ENCODE measurements at places on chromosomes 11 and 22.
A peak's percentile ranks its signal among the peaks of the same experiment; 100 is the strongest.

GRCh38 chr22:36395915-36396314 is 8.1 kb upstream of the MYH9 start:
- no peak for DNase-seq

DNA sequence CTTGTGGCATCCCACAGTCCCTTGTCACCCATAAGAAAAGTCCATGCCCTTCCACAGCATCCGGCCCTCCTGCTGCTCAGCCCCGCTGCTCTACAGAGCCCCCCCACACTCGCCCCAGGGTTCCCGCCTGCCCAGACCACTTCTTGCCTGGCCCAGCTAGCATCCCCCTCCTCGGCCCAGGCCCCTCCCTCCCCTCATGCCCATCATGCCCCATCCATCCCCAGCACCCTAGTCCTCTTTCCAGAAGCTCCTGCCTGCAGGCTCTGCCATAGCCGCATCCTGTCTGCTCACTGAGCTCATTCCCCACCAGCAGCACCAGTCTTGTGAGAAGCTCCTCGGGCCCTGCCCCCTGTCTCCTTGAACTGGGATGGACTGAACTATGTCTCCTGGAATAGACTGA is 54.4 kb downstream of the LINC01488 start:
- no peak for DNase-seq

- DNase-seq, result no peak
Measured at GRCh38 chr11:45615182-45615792, 50.1 kb downstream of the CHST1 start.

- DNase-seq, result peak; percentile 65
Measured at GRCh38 chr22:18085188-18085587, 7.4 kb downstream of the PEX26 start.

- DNase-seq, result no peak
Measured at GRCh38 chr11:75474878-75475766, 42.1 kb upstream of the KLHL35 start.

DNA sequence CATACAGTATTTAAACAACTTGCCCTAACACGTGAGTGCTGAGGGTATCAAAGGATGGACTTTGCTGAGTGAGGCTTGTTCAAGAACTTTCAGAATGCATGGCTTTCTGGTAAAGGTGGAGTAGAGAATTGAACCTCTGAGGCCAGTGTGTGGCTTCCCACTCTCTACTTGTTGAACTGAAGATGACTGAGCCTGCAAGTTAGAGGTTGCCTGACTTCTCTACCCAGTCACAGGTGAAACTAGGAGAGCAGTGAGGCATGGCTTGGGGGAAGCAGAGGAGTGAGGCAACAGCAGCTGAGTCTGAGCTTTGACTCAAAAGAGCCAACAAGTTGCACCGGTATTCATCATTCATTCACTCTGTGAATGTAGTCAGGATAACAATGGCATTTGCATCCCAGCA is 256.4 kb upstream of the SESN3 start:
- no peak for DNase-seq

DNA sequence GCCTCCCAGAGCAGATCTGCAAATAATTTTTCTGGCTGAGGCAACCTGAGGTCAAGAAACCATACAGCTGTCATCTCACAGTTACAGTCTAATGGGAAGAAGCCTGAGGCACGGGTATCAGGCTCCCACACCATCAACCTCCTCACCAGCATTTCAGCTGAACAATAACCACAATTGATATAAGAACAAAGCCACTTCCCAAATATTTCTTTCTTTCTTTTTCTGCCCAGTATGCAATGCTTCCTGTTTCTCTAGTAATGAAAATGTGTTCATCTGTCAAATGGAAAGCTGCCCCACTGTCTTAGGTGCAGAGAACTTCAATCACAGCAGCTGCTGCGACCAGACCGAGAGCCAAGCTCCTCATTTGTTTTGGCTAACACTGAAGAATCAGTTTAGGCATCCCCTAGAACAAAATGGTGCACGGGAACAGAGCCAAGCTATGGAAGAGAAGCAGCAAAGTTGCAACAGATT is 108.4 kb downstream of the BLID start:
- DNase-seq, result no peak

DNA sequence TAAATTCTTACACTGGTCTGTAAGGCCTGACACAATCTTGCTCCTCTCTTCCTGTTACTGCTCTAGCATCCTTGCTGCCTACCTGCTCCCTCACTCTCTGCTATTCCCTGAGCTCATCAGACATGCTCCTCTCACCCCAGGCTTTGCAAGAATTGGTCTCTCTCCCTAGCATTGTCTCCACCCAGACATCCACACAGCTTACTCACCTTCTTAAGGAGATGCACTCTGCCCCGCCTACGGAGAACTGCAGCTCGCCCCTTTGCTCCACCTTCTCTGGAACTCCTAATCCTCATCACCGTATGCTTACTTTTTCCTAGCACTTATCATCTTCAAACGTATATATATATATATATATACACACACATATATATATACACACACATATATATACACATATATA is 23.3 kb upstream of the TMPRSS5 start:
- no peak for DNase-seq

DNA sequence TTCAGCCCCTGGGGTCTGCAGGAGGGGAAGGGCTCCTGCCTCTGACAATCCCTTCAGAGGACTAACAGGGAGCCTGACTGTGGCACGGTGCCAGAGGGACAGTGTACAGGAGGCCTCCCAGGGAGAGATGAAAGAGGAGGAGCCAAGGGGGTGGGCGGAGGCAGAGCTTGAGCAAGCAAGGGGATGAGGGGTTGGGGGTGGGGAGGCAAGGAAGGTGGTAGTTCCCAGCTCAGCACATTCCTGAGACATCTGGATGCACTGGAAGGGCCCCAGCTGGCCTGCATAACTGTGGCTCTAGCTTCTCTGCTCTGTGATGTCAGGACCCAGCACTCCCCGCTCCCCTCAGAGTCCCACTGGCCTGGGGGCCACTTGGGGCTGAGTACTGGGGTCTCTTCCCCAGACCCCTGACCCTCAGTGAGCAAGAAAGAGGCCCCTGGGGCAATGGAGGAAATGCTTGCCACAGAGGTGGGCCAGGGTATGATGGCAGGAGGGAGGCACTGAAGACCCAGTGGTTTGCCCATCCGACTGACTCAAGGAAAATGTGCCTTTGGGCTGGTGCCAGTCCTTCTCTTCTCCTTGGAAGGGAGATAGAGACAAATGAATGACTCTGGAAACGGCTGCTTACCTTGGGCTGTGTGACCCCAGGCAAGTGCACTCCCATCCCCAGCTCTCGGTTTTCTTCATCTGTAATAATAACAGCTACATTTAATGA is 13.3 kb downstream of the CREB3L1 start:
- DNase-seq, result peak; percentile 99

DNA sequence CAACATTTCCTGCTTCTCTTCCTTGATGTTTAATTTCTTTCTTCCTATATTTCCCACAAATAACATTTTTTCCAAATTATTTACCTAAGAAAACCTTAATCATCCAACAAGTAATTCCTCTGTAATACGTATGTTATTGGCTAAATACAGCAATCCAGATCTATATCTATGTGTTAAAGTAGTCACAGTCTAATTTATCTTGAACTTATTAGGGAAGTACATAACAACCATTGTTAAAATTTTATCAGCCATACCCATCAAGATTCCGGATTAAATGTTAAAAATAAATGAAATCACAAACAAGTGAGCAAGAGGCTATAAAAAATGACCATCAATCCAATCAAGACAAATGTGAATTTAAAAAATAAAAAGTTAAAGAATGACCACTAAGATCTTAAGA is 36.5 kb downstream of the RRAS2 start:
- no peak for DNase-seq

DNA sequence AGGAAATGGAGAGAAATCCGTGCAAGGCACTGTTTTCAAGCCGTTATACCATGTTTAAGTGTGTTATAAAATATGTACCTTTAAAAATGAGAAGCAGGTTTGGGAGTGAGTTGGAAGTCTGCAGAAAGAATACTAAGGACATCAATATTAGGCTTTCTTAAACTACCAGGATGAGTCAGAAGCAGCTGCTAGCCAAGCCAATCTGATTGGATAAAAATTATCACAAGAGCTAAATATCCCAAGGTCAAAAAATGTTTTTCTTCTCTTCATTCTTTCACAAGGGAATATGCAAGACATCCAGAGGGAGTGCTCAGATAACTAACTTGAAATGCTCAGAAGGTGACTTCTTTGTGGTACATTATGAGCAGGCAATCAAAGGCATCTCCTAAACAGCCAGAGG is 19.3 kb upstream of the CKAP5 start:
- peak; percentile 59 for DNase-seq

DNA sequence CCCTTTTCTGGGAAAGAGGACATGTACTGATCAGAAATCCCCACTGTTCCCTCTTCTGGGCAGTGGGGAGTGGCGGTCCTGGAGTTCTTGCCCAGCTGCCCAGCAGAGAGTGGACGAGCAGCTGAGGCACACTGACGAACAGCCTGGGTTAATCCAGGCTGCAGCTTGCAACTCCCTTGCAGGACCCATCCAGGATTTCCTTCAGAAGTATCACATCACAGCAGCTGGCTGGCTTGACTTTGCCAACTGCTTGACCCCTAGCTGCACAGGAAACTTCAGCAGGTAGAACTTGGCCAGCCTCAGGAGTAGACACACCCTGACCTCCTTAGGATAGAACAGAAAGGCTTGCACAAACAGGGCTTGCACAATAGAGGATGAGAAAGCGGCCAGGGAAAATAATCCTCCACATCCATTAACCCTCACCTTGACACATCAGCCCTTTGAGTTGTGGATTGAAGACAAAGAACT is 27.9 kb upstream of the FZD4 start:
- DNase-seq, result no peak

DNA sequence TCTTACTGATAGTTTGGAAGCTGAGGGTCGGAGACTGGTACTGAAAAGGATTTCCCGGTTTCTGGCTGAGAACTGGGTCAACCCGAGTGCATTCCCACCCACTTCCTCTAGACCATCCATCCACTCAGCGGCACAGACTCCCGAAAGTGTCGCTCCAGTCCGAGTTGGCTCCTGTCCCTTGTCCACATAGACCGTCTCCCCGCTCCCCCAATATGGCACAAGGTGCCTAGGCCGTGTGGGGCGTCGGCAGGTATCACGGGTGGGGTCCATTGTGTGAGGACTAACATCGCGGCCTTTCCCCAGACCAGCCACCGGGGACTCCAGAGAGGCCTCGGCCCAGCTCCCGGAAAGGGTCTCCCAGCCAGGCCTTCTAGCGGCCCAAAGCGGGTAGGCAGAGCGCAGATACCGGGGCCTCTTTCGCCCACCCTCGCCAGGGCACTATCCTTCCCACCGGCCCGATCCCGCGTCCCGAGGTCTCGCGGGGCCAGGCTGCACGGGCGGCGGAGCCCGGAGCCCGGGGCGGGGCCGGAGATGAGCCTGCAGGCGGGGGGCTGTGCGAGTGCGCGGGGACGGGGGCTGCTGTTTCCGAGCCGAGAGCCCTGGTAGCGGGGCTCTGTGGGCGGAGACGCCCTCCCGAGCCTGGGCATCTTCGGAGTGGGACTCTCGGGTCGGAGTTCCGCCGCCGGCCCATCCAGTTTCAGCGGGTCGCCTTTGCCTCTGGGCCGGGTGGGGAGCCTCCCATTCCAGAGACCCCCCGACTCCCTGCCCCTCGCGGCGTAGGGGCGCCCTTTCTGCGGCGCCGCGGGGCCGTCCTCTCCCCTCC is 21.1 kb downstream of the SERPINH1 start:
- peak; percentile 56 for DNase-seq

DNA sequence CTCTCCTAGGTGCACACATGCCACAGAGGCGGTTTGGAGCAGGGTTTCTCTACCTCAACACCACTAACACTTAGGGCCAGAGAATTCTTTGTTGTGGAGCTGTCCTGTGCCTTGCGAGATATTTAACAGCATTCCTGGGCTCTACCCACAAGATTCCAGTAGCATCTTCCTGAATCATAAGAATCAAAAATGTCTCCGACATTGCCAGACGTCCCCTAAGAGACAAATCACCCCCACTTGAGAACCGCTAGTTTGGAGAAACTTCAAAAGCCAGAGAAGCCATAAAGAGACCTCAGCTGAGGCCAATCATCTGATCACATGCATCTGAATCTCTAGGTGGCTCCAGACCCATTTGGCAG is 16.1 kb downstream of the MFNG start:
- DNase-seq, result no peak

GRCh38 chr11:68212421-68213134 is 518 bp downstream of the KMT5B start:
- DNase-seq, result peak; percentile 90

DNA sequence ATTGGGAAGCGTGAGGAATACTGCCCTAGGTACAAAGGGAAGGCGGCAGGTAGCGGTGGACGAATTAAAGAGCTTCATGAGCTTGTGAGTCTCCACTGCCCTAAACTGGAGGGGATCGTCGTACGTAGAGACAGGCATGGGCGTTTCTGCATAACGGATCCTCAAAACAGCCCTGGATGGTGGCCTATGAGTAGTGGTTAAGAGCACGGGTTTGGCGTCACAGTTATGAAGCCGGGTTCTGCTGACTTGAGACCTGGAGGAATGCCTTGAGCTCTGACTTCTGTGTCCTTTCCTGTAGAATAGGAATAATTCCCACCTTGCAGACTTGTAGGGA is 335 bp downstream of the TMEM138 start:
- DNase-seq, result no peak

DNA sequence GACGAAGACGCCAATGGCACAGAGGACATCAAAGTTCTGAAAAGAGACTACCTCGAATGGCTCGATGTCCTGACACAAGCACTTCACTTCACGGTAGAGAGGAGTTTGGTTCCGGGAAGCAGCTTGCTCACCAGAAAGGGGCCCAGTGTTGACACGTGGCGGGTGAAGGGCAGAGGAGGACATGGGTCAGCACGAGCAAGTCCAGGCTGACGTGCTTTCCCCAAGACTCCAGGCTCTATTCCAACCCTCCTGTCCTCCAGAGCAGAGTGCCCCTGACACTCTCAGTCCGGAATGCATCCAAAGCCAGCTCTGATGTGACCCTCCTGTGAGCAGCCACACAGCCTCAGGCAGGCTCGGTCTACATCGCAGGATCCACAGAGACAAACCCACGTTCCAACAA is 77.5 kb upstream of the BID start:
- peak; percentile 16 for DNase-seq

GRCh38 chr11:71532036-71532610 is 5.1 kb downstream of the KRTAP5-7 start:
- no peak for DNase-seq

DNA sequence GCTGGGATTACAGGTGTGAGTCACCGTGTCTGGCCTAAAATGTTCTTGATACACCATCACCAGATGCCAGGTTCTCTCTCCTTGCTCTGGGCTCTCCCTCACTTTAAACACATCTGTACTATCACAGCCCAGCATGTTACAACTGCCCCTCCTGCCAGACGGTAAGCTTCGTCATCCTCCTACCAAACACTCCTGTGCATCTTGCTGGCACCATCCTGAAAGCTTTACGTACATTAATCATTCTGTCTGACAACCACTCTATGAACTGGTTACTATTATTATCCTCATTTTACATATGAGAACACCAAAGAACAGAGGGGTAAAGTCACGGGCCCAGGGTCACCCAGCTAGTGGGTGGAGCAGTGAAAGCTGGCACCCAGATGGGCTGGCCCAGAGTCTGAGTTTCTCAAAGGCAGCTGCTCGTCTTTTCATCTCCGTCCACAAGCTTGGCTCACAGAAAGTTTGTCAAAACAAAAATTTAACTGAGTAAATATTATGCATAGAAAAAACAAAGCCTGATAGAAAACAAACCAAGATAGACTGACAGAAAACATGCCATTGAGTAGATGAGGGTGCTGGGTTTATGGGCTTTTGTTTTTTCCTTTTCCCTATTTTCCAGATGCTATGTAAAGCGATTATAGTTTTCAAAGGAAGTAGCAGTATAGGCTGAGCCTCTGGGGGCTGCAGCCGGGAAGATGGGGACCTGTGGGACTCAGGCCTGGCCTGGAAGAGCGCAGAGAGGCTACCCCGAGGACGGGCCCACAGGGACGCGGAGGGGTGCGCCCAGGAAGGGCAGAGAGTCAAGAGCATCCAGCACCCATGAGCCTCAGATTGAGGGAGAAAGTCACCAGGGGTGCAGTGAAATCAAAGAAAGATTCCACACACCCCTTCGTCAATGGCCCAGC is 9.5 kb downstream of the PLA2G6 start:
- no peak for DNase-seq
